Stimulated activated CD4-positive, alpha-beta T cell treated with anti-CD3 and anti-CD28 coated beads, Interleukin-1b, Interleukin-23, amount 100 ng/mL, for 1 hour (primary cell): ENCODE measurements at places on chromosomes 5 and 9.

DNA sequence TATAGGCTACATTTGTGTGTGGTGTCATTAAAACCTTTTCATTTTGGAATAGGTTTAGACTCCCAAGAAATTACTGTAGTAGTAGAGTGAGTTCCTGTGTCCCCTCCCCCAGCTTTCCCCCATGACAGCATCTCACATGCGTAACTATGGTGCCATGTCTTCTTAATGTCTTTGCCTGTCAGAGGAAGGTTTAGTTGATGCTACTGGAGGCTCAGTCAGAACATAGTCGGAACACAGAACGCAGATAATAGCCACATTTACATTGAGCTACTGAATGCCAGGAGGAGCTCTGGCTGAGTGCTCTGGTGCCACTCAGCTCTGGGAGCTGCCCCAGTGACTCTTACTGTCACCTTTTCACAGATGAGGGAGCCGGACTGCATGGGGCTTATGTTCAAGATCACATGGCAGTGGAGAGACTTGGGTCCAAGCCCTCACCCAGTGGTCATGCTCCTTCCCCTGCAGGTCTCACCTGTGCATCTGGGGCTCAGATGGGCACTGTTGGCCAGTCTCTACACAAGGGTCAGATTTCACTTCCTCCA is 223.6 kb downstream of the AOPEP start:
- no peak for DNase-seq

DNA sequence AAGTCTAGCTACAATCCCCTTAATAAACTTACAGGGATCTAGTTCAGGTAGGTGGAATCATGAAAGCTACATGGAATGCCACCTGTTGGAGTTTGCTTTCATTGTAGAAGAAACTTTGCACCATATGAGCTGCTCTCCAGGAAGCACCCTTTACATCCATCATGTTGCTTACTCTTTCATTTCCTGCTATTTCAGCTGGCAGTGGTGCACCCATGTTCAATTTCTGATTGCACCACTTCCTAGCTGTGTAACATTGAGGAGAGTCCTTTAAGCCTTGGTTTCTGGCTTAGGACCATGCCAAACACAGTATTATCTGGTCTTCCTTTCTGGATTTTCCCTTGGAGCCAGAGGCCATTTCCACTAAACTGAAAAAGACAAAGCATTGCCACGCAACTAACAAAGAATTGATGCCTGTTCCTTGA is 123.3 kb upstream of the SLC12A2 start:
- no peak for DNase-seq

DNA sequence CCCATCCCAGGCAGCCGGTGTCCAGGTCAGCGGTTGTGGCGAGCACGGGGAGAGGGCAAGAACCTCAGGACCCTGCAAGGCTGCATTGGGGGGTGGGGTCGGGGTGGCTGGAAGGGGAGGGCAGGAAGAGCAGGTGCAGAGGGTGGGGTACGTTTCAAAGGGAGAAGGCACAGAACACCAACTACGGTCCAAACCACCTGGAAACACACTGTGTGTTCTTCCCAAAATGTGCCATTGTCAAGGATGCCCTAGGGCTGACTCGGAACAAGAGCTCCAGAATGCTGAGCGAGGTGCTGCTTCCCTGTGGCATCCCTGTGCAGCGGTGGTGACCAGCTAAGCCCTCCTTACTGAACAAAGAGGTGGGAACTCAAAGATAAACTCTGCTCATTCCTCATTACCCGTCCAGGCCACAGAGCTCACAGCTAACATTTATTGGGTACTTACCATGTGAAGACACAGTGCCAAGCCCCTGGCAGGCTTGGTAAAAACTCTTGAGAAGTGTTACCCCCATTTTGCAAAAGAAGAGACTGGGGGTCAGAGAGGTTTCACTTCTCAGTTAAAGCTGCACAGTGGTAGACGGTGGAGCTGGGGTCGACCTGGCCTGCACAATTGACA is 153.8 kb downstream of the COL23A1 start:
- no peak for DNase-seq

DNA sequence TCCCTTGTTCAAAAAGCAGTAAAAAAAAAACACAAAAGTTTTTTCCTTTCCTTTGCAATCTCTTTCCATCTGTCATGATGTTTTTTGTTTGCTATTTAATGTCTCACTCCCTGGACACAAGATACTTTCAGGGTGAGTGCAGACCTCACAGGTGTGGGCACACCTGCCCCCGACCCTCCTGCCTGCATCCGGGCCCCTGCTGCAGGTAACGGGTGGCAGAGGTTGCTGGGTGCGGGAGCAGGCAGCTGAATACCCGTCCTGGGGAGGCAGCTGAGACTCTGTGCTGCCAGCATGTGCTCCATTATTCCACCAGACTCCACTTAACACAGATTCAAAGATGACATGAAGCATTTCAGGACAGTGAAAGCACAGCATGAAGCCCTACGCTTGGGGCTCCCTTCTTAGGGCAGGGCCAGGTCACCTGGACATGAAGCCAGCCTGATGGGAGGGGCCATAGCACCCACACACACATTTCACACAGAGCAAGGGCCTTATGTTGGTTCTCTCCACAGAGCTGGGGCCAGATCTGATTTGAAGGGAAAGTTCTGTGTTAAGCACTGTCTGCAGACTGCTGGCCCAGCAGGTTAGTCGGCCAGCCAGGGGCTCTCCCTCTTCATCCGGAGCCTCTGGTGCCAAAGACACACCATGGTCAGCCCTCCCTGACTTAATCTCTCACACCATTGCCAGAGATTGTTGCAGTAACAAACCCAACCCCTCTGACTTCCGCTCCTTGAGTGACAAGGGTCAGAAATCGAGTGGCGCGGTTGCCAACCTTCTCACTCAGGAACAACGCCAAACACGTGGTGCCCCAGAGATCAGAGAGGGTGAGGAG is 13.0 kb downstream of the NEK6 start:
- no peak for DNase-seq

DNA sequence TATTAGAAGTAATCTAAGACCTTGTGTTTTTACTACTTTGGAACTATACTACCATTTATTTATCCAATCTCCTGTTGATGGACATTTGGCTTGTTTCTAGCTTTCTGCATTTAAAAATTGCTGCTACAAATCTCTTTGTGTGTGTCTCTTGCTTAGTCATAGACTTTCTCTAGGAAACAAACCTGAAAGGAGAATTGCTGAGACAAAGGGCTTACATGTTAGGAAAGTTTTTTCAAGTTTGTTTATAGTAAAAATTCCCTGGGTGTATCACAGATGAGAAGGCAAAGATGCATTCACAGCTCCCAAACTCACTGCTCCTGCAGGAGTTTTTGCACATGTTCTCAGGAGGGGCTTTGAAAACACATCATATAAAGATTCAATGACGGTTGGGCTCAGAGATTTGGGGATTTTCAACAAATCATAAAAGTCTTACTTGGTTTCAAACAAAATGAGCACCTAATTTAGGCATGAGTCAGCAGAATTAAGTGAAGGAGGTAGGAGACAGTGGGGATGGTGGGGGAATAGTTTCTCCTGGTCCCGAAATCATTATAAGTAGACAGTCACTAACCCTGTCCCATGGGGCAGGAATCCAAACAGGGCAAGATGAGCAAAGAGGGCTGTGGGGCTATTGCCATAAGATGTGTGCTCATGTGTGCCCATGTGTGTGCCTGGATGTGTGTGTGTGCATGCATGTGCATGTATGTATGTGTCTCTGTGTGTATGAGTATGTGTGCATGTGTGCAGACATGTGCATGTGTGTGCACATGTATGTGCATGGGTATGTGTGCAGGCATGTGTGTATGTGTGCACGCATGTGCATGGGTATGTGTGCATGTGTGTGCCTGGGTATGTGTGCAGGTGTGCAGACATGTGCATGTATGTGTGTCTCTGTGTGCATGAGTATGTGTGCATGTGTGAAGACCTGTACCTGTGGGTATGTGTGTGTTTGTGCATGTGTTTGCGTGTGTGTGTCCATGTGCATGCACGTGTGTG is 43.4 kb upstream of the S1PR3 start:
- DNase-seq: no peak

DNA sequence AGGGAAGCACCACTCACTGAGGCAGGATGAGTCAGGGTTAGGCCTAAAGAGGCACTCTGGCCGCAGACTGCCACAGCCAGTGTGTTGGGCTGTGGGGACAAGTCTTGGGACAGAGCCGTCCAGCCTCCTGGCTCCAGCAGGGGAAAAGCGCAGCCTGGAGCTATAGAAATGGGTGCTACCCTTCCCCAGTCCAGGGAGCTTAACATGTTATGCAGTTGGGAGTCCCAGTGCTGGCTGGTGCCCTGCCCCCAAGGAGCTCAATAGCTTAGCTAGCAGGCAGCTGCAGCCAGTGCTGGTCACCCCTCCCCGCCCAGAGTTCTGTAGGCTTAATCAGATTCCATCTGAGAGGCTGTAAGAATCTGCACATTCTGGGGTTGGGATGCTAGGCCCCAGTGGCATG is 399.6 kb upstream of the TUSC1 start:
- DNase-seq: no peak

- DNase-seq: no peak
These were observed 121.6 kb downstream of the TLR4 start for GRCh38 chr9:117825609-117826347.

DNA sequence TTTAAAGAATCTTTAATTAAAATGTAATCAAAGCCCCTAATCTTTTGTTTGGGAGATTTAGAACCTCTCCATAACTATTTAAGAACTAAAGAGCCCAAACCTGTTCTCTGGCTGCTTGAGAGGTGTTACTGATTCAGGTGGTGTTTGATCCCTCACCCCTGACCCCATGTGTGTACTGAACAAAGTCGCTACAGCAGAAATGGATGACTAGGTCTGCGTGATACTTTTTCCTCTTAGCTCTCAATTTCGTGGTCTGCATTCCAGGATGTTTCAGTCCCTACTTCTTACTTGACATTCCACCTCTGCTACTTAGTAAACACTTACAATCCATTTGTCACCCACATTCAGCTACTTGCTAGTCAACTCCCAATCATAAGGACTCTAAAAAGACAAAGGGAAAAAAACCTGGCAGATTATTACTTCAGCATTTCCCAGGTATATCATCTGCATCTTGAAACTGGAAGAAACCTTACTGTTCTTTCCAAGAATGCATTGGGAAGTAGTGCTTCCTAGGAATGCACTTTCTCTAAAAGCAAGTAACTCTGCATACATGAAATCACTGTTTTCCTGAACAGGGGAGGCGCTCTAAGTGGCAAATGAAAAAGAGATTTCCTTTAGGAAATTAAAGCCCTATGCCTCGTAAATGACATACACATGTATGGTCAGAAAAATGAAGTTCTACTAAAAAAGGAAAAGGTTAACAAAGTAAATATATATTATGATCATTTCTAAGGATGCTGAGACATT is 1091.6 kb downstream of the PTPRD start:
- DNase-seq: no peak

DNA sequence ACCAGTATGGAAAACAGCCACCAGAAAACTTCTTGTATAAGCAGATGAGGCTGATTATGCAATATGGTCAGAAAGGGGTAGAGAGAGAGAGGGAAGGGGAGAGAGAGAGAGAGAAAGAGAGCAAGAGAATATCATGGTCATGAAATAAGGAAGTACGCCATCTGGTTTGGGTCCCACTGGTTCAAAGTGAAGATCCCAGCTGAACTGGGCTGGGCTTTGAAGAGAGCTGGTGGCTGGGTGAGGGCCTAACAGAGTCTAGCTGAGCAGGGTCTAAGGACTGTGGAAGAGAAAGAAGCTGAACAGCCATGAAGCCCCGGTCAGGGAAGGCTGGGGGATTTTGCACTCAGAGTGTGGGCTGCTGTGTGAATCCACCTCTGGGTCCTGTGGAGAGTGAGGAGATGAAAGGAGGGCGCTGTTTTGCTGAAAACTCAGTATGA is 14.6 kb downstream of the TRIM14 start:
- DNase-seq: no peak

DNA sequence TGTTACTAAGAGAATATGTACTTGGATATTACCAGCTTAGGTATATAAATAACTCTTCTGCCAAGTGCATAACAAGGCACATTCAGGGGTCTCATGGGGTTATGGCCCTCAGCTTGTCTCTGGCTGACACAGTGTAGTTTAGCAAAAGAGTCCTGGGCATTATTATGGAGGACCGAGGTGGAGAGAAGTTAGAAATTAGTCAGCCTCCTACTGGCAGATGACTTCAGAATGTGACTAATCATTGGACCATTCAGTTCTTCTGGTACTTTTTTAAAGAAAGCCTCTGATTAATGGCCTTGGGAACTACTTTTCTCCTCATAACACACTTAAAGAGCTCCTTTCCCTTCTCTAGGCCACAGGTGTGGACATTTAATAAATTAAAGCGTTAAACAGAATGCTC is 178.9 kb downstream of the SH3GL2 start:
- no peak for DNase-seq

- DNase-seq: no peak
These were observed 43.1 kb upstream of the RXRA start for GRCh38 chr9:134283111-134283515.

- no peak for DNase-seq
These were observed 237.8 kb upstream of the NMUR2 start for GRCh38 chr5:152642880-152643279.

DNA sequence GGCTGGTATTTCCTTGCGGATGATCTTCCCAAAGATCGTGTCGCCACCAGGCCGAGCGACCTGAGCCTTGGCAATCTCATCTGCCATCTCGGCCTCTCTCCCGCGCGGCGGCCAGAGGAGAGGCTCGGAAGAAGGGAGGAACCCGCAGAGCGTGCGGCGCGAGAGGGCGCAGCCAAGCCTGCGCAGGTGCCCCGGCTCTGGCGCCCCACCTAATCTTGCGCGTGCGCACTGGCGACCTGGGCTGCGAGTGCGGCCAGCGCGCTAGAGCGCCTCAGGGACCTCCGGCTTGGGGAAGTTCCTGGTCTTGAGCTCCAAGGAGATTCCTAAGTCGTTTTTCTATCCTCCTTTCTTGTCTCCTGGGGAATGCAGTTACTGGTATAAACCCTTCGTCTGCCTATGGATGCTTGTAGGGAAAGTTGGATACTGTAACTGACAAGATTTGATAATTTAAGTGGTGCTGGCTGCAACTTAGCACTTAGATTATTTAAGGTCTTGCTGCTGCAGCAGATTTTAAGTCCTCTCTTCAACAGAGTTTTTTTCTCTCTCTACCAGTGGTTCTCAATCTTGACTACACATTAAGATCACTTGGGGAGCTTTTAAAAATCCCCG is at the start of gene HINT1:
HINT1 (minus strand) TSS at position 138 of the 609 bp plus-strand sequence; CDS start at position 87, 51 bp downstream.
- peak; percentile 87 for DNase-seq

DNA sequence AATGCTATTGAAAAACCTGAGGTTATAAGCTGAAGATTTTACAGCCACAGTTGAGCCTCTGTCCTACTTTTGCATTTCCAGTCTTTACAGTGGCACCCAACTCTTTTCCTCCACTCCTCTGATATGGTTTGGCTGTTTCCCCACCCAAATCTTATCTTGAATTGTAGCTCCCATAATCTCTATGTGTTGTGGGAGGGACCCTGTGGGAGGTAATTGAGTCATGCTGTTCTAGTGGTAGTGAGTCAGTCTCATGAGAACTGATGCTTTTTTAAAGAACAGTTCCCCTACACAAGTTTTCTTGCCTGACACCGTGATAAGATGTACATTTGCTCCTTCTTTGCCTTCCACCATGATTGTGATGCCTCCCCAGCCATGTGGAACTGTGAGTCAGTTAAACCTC is 646.1 kb upstream of the SEMA6A start:
- no peak for DNase-seq

DNA sequence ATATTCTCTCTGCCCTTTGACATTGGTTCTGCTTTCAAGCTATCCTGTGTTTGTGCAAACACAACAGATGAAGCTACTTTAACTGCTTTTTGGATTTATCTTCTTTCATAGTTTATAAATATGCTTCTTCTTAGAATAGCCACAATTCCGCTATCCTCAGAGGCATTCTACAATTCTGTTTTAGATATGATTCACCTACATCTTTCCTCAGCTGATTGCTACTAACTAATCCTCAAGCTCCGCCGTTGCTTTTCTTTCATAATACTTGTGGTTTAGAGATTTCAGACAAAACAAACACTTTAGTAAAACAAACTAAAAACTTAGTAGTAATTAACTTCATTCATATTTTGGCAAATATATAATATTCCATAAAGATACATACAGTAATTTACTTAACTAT is 52.5 kb downstream of the ECPAS start:
- no peak for DNase-seq
